Activated naive CD8-positive, alpha-beta T cell treated with anti-CD3 and anti-CD28 coated beads, Interleukin-2, amount 10 ng/mL, durations not matched to agents 7 days and 5 days (primary cell): ENCODE measurements at places on chromosomes 3 and 15. TPM values are rescaled to one million over a fixed set of nuclear protein-coding genes. Genes with fewer than 3 reads are reported as not detected.

GRCh38 chr3:142267269-142267668, 41.9 kb upstream of the GK5 start:
- H3K36me3 ChIP-seq: peaks cover 2% of the 10 kb centered on the region
- no peak overlapping the region for H3K27ac ChIP-seq
- H3K4me1 ChIP-seq: peaks cover 15% of the 10 kb centered on the region

PLIN1 gene
- total RNA-seq: 0.61 TPM

GATM gene
- total RNA-seq: 2.9 TPM

ELP6 gene
- 36.8 TPM for total RNA-seq

DNA sequence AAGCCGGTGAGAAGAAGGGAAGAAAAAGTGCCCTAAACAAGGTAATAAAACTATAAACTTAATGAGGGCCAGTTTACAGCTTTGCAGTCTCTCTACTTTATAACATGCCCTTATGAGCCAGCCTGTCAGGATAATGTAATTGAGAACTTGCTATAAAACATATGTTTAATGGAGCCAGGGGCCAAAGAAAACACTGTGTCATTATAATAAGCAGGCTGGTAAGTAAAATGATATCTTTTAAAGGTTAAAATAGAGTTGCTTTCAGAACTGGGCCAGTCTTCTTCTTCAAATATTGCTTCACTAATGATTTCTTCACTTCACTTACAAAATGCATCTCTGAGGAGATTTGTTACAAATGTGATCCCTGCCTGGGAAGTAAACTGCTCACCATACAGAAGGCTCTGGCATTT, 192.5 kb downstream of the SHOX2 start:
- DNase-seq: no peak
- H3K27ac ChIP-seq: no peak overlapping the region
- H3K36me3 ChIP-seq: no peaks in the 10 kb centered on the region
- no peak overlapping the region for H3K4me3 ChIP-seq
- H3K27me3 ChIP-seq: no peaks in the 10 kb centered on the region
